Bronchial smooth muscle cell (primary cell): ENCODE measurements at places on chromosomes 5 and 9. TPM values are rescaled to one million over a fixed set of nuclear protein-coding genes. Genes with fewer than 3 reads are reported as not detected.

Gene PCDHGB3
- total RNA-seq = 5.1 and 5.4 TPM in 2 replicates

Gene FCN2
- total RNA-seq = not detected in 2 replicates

Gene SLC4A9
- not detected in 2 replicates for total RNA-seq

Gene SLC46A2
- not detected in 2 replicates for total RNA-seq

Gene FANCG
- 11.5 and 11.8 TPM in 2 replicates for total RNA-seq

Gene RAB3C
- not detected in 2 replicates for total RNA-seq

Gene PCDHB14
- total RNA-seq = 0.63 and 2.6 TPM in 2 replicates

Gene TRIO
- total RNA-seq = 125 and 177 TPM in 2 replicates

Gene CSNK1G3
- total RNA-seq = 40.7 and 45.5 TPM in 2 replicates
